Omental fat pad (tissue), 4 donors: ENCODE measurements at places on chromosomes 5 and 9. TPM values are rescaled to one million over a fixed set of nuclear protein-coding genes. Genes with fewer than 3 reads are reported as not detected.

SUSD1 gene
- 12.7 TPM for total RNA-seq

DBH gene
- total RNA-seq, result not detected

EHMT1 gene
- total RNA-seq, result 57.6 TPM

MED27 gene
- total RNA-seq, result 10.9 TPM

PHF19 gene
- 22.2 TPM for total RNA-seq

PROB1 gene
- total RNA-seq, result 0.94 TPM

NTRK2 gene
- total RNA-seq, result 13.9 TPM

FBXL7 gene
- 15.7 TPM for total RNA-seq

SARDH gene
- 1.4 TPM for total RNA-seq

PTCH1 gene
- 3.1 TPM for total RNA-seq

SMIM33 gene
- not detected for total RNA-seq

TERT gene
- total RNA-seq, result not detected

GHR gene
- 127 TPM for total RNA-seq

TSLP gene
- total RNA-seq, result 1.2 TPM

PCDHA3 gene
- 0.25 TPM for total RNA-seq

TRIM52 gene
- total RNA-seq, result 19.7 TPM

SLC34A1 gene
- total RNA-seq, result not detected

PPIP5K2 gene
- total RNA-seq, result 36.9 TPM
